ENCODE measurements at places on chromosomes 12 and 14.

DNA sequence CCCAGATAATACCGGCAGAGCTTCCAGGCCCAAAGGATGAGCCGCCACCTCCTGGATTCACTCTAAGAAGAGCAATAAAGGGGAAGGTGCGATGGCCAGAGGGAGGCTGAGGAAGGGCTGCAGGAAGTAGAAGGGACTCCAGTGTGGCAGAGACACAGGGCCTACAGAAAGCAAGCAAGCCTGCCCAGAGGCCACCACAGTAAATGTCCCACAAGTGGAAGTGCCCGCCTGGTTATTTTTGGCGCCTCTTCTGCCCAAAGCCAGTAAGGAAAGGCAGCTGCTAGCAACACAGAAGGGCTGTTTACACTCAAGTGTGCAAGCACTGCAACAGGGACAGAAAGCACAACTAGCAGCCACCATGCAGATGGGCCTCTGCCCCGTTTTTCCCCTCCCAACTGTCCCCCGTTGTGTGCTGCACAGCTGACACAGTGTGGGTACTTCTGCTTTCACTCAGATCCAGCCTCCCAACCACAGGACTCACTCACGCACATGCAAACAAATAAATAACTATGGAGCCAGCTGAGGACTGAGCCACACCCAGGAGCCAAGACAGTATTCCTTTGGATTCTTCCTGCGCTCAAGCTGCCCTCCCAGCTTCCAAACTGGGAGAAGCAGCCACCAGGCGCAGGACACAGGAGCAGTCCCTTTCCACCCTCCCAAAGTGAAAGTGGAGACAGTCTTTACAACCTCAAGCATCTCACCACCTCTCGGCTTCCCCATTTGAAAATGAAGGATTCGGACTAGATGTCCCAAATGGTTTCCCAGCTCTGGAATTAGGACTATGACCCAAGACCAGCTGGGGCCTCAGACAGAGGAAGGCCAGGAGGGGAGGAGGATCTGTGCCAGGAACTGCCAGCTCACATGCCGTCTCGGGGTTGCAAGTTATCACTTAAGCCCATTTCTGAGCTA is 40.0 kb upstream of the PNMA1 start:
- H3K27ac ChIP-seq, result peak overlapping the region; percentile 99
- H3K36me3 ChIP-seq, result no peaks in the 10 kb centered on the region
- H3K4me1 ChIP-seq, result peaks cover 96% of the 10 kb centered on the region
- H3K27me3 ChIP-seq, result no peaks in the 10 kb centered on the region

GRCh38 chr12:3251691-3252090 is 174.5 kb downstream of the TSPAN9 start:
- H3K27me3 ChIP-seq, result no peaks in the 10 kb centered on the region
- H3K4me1 ChIP-seq, result peaks cover 1% of the 10 kb centered on the region
- peaks cover 2% of the 10 kb centered on the region for H3K36me3 ChIP-seq
- H3K4me3 ChIP-seq, result no peak overlapping the region
- no peak for DNase-seq
- no peak overlapping the region for H3K27ac ChIP-seq

DNA sequence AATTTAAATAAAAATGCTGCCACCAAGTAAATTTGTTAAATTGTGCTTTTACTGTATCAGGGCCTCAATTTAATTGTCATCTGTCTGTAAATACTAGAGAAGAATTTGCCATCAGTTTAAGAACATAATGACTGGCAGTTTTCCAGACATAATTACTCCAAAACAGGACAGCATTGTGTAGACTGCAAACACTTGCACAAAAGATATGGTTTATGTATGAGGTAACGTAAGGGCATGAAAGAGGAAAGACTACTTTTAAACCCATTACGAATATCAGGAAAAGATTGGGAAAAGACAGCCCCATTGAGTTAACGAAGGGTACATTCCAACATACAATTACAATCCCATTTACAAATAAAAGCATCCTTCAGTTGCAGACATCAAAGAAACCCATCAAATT is 59.8 kb upstream of the KRR1 start:
- DNase-seq, result no peak
- no peaks in the 10 kb centered on the region for H3K27me3 ChIP-seq
- no peak overlapping the region for H3K4me3 ChIP-seq
- H3K36me3 ChIP-seq, result no peaks in the 10 kb centered on the region
- no peak overlapping the region for H3K27ac ChIP-seq
- H3K4me1 ChIP-seq, result peaks cover 12% of the 10 kb centered on the region

- DNase-seq, result no peak
- peaks cover 16% of the 10 kb centered on the region for H3K27me3 ChIP-seq
- no peak overlapping the region for H3K4me3 ChIP-seq
- H3K27ac ChIP-seq, result no peak overlapping the region
Observed at GRCh38 chr14:30179381-30180130, 251.9 kb upstream of the PRKD1 start.

- H3K27ac ChIP-seq, result no peak overlapping the region
- no peaks in the 10 kb centered on the region for H3K36me3 ChIP-seq
- no peak for DNase-seq
- H3K4me1 ChIP-seq, result peaks cover 40% of the 10 kb centered on the region
Observed at GRCh38 chr12:92503971-92504593, 198.7 kb upstream of the PLEKHG7 start.

DNA sequence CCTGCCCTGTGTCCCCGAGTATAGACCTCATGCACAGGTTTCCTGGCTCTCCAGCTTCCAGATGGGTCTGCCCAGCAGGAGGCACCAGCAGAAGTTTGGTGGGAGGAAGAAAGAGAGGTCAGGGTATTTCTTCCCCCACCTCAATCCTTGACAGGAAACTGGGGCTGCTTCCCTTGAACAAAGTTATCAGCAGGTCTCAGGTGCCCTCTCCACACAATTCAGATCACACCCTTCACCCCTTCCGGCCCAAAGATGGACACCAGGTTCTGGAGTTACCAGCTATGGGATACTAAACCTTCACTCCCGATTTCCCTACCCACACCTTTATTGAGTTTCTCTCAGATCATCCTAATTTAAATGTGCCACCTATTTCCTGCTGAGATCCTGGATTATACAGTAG is 1.2 kb downstream of the SART3 start:
- H3K4me1 ChIP-seq, result peaks cover 69% of the 10 kb centered on the region
- peaks cover 6% of the 10 kb centered on the region for H3K36me3 ChIP-seq
- H3K4me3 ChIP-seq, result peak overlapping the region; percentile 100
- no peak for DNase-seq
- H3K27ac ChIP-seq, result peak overlapping the region; percentile 100
- no peaks in the 10 kb centered on the region for H3K27me3 ChIP-seq

- no peaks in the 10 kb centered on the region for H3K36me3 ChIP-seq
- H3K27ac ChIP-seq, result no peak overlapping the region
- no peak overlapping the region for H3K4me3 ChIP-seq
- no peak for DNase-seq
- no peaks in the 10 kb centered on the region for H3K27me3 ChIP-seq
- H3K4me1 ChIP-seq, result peaks cover 10% of the 10 kb centered on the region
Observed at GRCh38 chr12:11981121-11981733, 89.5 kb upstream of the BCL2L14 start.

DNA sequence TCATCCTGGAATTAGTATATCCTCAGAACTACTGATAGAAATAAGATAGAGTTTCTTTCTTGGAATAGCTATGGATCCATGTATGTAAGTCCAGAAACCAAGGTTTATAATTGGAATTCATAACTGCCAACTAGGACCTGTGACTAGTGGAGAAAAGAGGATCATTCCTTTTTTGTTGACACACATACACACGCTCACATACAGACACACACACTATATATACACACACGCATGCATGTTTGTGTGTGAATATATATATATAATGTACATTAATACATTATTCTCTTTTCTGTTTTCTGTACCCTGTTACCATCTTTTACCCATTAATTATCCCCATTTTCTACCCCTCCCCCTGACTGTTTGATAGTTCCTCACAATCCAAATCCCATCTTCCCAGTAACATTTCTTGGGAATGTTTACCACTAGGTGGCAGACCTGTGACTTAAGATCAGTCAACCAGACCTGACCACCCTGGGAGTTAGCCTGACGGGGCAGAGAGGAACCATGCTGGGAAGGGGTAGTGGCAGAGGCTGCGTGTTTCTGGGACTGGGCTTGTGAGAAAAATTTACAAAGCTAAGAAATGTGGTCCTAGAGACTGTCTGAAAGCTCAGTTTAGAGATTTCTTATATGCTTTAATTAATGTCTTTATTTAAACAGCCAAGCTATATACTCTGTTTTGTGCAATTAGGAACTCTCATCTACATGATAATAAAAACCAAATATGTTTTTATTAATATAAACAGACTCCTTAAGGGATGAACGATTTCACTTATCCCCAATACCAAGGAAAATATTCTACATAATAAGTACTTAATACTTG is 308.0 kb downstream of the PPFIA2 start:
- no peaks in the 10 kb centered on the region for H3K36me3 ChIP-seq
- no peak for DNase-seq
- no peak overlapping the region for H3K27ac ChIP-seq
- no peak overlapping the region for H3K4me3 ChIP-seq
- H3K27me3 ChIP-seq, result peaks cover 25% of the 10 kb centered on the region
- no peaks in the 10 kb centered on the region for H3K4me1 ChIP-seq

GRCh38 chr12:116864371-116865160 is 16.7 kb downstream of the HRK start:
- no peak for DNase-seq
- no peaks in the 10 kb centered on the region for H3K27me3 ChIP-seq
- no peak overlapping the region for H3K4me3 ChIP-seq
- peak overlapping the region; percentile 86 for H3K27ac ChIP-seq
- H3K4me1 ChIP-seq, result peaks cover 52% of the 10 kb centered on the region

GRCh38 chr14:24356208-24356607 is 11.8 kb upstream of the NFATC4 start:
- peaks cover 2% of the 10 kb centered on the region for H3K4me1 ChIP-seq
- no peak overlapping the region for H3K4me3 ChIP-seq
- no peaks in the 10 kb centered on the region for H3K36me3 ChIP-seq
- no peak overlapping the region for H3K27ac ChIP-seq
- H3K27me3 ChIP-seq, result peaks cover 17% of the 10 kb centered on the region

DNA sequence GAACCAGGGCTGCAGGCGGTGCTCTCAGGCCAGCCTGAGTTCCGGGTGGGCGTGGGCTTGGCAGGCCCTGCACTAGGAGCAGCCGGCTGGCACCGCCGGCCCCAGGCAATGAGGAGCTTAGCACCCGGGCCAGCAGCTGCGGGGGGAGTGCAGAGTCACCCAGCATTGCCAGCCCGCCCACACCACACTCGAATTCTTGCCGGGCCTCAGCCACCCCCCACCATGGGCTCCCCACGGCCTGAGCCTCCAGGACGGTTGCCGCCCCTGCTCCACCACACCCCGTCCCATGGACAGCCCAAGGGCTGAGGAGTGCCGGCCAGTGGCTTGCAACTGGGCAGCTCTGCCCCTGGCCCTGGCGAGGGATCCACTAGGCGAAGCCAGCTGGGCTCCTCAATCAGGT is 453.4 kb downstream of the TMTC2 start:
- no peaks in the 10 kb centered on the region for H3K36me3 ChIP-seq
- H3K27me3 ChIP-seq, result no peaks in the 10 kb centered on the region
- no peak overlapping the region for H3K27ac ChIP-seq
- peak; percentile 78 for DNase-seq
- H3K4me3 ChIP-seq, result no peak overlapping the region
- H3K4me1 ChIP-seq, result no peaks in the 10 kb centered on the region

DNA sequence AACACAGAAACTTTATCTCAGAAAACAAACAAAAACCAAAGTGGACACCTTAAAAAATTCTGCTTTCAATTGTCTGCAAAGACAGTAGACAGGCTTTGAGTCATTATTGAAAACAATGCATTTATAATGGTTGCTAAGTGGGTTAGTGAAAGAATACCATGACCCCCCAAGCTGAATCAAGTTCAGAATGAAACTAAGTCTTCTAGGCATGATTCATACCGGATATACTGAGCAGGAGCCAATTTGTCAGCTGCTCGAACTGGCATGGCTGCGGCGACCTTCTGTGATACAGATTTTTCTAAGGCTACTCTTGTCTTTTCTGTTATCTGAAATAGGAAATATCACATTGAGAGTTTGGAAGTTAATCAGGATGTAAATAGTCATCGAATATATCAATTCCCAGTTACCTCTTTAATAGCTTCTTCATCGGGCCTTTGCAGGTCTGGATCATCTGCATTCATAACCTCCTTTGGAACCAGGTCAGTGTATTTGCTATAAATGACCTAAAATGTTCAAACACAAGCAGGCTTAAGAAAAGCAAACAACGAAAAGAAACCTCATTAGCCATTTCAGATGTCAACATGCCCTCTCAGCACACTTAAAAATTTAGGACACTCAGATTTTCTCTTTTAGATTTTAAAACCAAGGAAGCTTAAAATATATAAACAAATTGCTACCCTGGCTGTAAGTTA is 22.3 kb downstream of the SNW1 start:
- no peak for DNase-seq
- H3K4me3 ChIP-seq, result no peak overlapping the region
- no peaks in the 10 kb centered on the region for H3K27me3 ChIP-seq
- no peak overlapping the region for H3K27ac ChIP-seq
- no peaks in the 10 kb centered on the region for H3K4me1 ChIP-seq

- peak; percentile 56 for DNase-seq
- H3K36me3 ChIP-seq, result no peaks in the 10 kb centered on the region
- peaks cover 5% of the 10 kb centered on the region for H3K27me3 ChIP-seq
Observed at GRCh38 chr12:49869816-49870500, 27.1 kb upstream of the BCDIN3D start.

- DNase-seq, result no peak
- no peaks in the 10 kb centered on the region for H3K36me3 ChIP-seq
- H3K27me3 ChIP-seq, result peaks cover 27% of the 10 kb centered on the region
- H3K4me3 ChIP-seq, result no peak overlapping the region
- no peaks in the 10 kb centered on the region for H3K4me1 ChIP-seq
Observed at GRCh38 chr12:3536096-3536875, 45.3 kb downstream of the PRMT8 start.

DNA sequence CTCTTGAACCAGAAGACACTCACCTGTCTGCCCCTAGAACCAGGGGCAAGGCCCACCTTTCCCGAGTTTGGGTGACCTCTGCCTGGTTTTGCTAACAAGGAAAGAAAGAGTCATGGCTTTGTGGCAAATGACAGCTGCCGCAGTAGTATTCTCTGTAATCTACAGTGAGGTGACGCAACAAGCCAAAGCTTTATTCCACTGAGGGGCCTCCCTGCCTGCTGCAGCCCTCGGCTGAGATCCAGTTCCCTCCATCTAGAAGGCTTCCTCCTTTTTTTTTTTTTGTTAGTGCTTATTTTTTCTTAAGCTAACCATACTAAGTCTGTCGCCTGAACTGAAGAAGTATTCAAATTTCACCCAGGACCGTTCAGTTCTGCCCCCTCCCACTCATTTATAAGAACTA is 142.3 kb upstream of the TMCC3 start:
- H3K27ac ChIP-seq, result peak overlapping the region; percentile 29
- no peak for DNase-seq
- no peaks in the 10 kb centered on the region for H3K27me3 ChIP-seq
- no peaks in the 10 kb centered on the region for H3K36me3 ChIP-seq

DNA sequence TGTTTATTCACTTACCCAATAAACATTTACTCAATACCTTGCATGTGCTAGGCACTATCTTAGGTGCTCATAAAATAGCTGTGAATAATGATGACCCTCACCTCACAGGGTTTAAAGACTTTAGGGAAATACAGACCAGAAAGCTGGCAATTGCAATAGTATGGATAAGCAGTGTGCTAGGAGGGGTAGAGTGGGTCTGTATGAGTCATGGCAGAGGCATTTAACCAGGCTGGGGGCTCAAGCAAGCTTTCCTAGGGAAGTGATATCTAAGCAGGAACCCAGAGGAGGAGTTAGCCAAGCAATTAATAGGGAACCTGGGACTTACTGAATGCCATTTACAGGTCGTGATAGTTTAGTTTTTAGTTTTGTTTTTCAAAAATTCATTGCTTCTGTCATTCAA is 123.9 kb upstream of the CCDC198 start:
- H3K27me3 ChIP-seq, result peaks cover 2% of the 10 kb centered on the region
- no peaks in the 10 kb centered on the region for H3K36me3 ChIP-seq
- H3K27ac ChIP-seq, result no peak overlapping the region
- no peaks in the 10 kb centered on the region for H3K4me1 ChIP-seq
- no peak overlapping the region for H3K4me3 ChIP-seq
